ENCODE measurements at places on chromosomes 13 and 19.
A peak's percentile ranks its signal among the peaks of the same experiment; 100 is the strongest.

GRCh38 chr19:277581-278165 is 13.5 kb downstream of the PLPP2 start:
- peaks cover 8% of the 10 kb centered on the region for H3K27me3 ChIP-seq
- no peaks in the 10 kb centered on the region for H3K4me1 ChIP-seq
- peak; percentile 35 for DNase-seq
- no peak overlapping the region for H3K27ac ChIP-seq

- peaks cover 2% of the 10 kb centered on the region for H3K4me1 ChIP-seq
- no peaks in the 10 kb centered on the region for H3K36me3 ChIP-seq
- no peak for DNase-seq
Observed at GRCh38 chr13:48731957-48732569, 78.3 kb downstream of the CYSLTR2 start.

- H3K4me1 ChIP-seq = 0 out of 2 replicates have a peak, but pooled peaks cover 2% of the 10 kb centered on the region
- no peaks in the 10 kb centered on the region for H3K27me3 ChIP-seq
- H3K27ac ChIP-seq = no peak overlapping the region
- peaks cover 37% of the 10 kb centered on the region for H3K36me3 ChIP-seq
Observed at GRCh38 chr19:18562086-18562485, 4.4 kb downstream of the KXD1 start.

- H3K4me3 ChIP-seq = no peak overlapping the region
- DNase-seq = no peak
- H3K27me3 ChIP-seq = peaks cover 2% of the 10 kb centered on the region
Observed at GRCh38 chr19:4548238-4548584, 8.4 kb upstream of the LRG1 start.

- peaks cover 3% of the 10 kb centered on the region for H3K27me3 ChIP-seq
- H3K4me3 ChIP-seq = no peak overlapping the region
- no peak for DNase-seq
- no peaks in the 10 kb centered on the region for H3K36me3 ChIP-seq
Observed at GRCh38 chr13:97758317-97758716, 195.2 kb upstream of the IPO5 start.

- H3K27me3 ChIP-seq = no peaks in the 10 kb centered on the region
- no peaks in the 10 kb centered on the region for H3K36me3 ChIP-seq
- H3K27ac ChIP-seq = no peak overlapping the region
- DNase-seq = no peak
Observed at GRCh38 chr13:97938706-97939475, 14.6 kb upstream of the IPO5 start.

DNA sequence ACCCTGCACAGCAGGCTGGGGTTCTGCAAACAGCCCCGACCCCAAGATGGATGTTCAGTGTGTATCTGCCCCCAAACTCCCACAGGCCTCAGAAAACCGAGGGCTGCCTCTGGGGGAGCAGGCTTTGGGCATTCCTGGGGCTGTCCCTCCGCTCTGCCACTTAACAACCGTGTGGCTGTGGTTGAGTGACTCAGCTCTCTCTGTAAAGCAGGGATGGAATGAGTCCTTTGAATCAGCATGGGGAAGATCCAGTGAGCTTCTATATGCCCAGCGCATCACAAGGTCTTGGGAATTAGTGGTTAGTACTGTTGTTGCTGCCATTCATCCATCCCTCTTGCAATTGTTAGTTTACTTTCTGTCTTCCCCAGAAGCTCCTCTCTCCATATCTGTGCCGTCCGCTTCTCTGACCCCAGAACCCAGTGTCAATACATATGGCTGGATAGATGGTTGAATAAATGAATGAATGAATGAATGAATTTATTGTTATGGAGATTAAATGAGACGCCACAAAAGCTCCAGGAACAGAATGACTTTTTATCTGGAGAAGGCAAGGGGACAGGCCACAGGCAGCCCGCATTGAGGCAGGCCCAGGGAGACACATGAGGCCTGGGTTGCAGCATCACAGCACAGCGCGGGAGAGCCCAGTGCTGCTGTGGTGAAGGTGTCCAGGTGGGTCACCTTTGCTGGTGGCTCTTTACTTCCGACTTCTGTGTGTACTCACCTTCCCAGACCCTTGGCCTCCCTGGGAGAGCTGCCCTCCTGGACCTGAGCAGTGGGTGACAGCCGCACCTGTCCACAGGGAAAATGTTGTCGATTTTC is 89.2 kb downstream of the RGCC start:
- peak; percentile 89 for DNase-seq
- H3K27ac ChIP-seq = no peak overlapping the region
- no peaks in the 10 kb centered on the region for H3K36me3 ChIP-seq

DNA sequence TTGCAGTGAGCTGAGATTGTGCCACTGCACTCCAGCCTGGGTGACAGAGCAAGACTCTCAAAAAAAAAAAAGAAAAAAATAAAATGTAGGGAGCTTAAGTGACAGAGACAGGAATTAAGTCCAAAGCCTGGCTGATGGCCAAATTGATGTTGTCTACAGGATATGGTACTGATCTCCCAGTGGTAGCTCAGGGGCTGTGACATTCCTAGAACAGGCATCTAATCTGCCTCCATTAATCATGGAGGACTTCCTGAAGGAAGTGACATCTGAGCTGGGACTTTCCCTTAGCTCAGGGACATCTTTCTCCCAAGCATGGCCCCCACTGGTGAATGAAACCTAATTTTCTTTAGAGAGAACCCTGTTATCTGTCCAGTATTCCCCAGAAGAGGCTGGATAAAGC is 11.4 kb upstream of the EDDM13 start:
- no peak overlapping the region for H3K4me3 ChIP-seq
- no peaks in the 10 kb centered on the region for H3K27me3 ChIP-seq
- DNase-seq = no peak

DNA sequence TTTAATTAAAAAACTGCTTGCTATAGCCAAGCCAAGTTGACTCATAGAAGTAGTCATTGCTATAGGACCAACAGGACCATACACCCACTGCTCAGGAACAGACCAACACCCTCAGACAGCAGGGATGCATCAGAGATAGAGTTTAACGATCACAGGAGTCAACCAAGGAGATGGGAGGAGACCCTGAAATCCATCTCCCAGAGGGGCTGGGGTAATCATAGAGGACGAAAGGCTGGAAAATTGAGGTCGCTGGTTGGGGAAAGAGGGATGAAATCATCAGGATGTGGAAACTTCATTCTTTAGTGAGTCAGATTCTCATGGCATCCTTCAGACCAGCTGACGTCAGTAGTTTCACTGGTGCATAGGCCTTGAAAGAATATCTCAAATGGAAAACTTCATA is 160.4 kb upstream of the GPC6 start:
- no peaks in the 10 kb centered on the region for H3K36me3 ChIP-seq
- H3K27me3 ChIP-seq = no peaks in the 10 kb centered on the region
- H3K4me3 ChIP-seq = no peak overlapping the region
- peak; percentile 91 for DNase-seq
- H3K4me1 ChIP-seq = peaks cover 3% of the 10 kb centered on the region
- peak overlapping the region; percentile 65 for H3K27ac ChIP-seq
